Fibroblast of villous mesenchyme (primary cell): ENCODE measurements at places on chromosomes 7 and 10. TPM values are rescaled to one million over a fixed set of nuclear protein-coding genes. Genes with fewer than 3 reads are reported as not detected.

Gene FAM25A
- total RNA-seq = not detected in 2 replicates

DNA sequence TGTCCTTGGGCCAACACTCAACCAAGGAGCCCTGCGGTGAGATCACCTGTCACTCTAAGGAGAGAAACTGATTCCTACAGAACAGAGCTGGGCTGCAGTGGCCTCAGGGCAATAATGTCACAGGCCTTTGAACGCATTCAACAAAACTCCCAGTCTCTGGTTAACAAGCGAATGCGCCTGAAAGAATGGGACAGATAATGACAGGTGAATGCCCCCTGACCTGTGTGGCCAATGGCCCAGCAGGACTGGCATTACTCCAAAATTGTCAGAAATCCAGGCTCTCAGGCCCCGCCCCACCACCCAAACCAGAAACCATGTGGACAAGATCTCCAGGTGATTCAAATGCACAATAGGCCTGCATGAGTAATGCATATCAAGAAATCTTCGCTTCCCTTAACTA, 277.7 kb upstream of the KLF6 start:
- no peak for DNase-seq

DNA sequence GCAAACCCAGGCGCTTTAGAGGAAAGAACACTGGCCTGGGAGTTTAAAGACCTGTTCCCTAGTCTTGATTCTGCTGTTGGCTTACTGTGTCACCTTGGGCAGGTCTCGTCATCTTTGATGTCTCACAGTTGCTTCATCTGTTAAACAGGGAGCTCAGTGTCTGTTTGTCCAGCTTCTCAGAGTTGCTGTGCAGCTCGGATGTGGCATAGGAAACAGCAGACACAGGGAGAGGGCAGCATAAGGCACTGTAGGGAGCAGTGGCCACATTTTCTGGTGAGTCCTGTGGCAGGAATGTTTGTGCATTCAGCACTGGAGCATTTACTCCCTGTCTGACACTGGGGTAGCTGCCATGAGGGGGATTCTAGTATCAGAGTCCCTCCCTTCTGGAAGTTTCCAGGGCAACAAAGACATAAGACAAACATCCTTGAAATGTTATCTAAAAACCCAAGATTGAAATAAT, 2.0 kb downstream of the REPIN1 start:
- no peak for DNase-seq

DNA sequence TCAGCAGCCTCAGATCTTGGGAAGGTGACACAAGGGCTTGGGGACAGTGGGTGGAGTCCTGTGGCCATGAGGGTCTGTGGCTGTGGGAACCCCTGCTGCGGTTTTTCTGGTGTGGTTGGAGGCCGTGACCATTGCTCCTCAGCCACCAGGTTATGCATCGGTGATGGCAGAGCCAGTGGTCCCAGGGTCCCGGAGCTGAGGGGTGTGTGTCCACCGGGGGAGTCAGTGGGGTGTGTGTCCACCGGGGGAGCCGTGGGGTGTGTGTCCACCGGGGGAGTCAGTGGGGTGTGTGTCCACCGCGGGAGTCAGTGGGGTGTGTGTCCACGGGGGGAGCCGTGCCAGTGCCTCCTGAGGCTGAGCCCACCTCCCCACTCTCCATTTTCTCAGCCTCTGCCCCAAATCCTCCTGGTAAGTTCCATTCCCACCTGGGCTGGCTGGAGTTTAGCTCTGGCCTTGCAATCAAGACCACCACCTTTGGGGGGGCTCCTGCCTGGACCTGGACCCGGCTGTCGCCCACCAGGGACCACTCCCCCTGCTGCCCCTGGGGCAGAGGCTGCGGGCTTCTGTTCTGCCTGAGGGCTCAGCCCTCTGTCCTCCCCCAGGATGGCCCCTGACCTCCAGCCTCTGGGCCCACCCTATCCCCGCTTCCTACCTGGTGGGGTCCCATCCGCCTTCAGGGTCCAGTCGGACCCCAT, 143.5 kb downstream of the ELFN1 start:
- no peak for DNase-seq

GRCh38 chr7:92137557-92137956, 3.3 kb upstream of the CYP51A1 start:
- peak; percentile 99 for DNase-seq
